Tibial nerve (tissue), 4 donors: ENCODE measurements at places on chromosomes 1 and 21. TPM values are rescaled to one million over a fixed set of nuclear protein-coding genes. Genes with fewer than 3 reads are reported as not detected.
A peak's percentile ranks its signal among the peaks of the same experiment; 100 is the strongest.

DNA sequence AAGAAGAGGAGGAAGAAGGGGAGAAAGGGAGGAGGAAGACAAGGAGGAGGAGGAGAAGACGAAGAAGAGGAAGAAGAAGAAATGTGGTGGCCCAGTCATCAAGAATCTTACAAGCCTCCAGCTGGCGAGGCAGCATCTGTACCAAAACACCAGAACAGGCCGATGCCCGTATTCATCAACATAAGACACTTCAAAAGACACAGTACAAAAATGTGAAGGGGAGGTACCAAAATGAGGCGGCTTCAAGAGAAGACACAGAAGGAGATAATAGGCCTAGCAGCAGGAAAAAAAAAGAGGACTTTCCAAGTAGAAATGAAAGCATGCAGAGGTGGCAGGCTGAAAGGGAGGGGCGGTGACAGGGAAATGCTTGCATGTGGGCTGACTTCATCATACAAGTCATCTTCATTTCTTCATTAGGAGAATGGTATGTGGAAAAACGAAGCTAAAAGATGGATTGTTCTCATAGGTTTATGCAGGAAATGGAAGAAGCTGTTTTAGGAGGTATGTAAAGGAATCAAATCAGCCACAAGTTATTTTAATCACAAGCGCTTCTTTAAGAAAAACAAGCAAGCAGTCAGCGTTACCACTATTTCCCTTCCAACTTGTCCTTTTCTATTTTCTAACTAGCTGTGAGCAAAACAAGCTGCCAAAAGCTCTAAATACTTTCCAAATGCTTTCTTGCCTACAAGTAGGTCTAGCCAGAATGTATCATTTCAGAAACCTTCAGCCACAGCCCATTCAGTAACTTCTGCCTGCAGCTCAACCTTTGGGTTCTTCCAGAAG lies 192.3 kb downstream of the SLC45A1 start:
- peak overlapping the region; percentile 77 for H3K27ac ChIP-seq
- peaks cover 14% of the 10 kb centered on the region for H3K4me1 ChIP-seq
- peak; percentile 37 for DNase-seq

DNA sequence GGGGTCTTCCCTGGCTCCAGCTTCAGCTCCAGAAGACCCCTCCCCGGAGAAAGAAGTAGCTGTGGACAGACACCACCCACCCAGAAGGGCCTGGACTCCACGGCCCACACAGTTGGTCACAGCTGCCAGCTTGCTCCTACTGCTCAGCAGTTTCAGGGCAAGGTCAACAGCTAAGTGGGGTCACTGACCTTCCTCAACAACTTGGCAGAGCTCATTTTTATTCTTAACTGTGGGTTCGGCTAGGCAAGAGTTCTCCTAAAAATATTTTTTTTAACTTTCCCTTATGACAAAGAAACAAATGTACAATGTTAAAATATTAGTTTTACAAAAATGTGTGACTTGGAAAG lies 41.9 kb downstream of the CTNNBIP1 start:
- H3K36me3 ChIP-seq: no peaks in the 10 kb centered on the region
- no peaks in the 10 kb centered on the region for H3K4me1 ChIP-seq
- no peak for DNase-seq
- no peak overlapping the region for H3K27ac ChIP-seq

DNA sequence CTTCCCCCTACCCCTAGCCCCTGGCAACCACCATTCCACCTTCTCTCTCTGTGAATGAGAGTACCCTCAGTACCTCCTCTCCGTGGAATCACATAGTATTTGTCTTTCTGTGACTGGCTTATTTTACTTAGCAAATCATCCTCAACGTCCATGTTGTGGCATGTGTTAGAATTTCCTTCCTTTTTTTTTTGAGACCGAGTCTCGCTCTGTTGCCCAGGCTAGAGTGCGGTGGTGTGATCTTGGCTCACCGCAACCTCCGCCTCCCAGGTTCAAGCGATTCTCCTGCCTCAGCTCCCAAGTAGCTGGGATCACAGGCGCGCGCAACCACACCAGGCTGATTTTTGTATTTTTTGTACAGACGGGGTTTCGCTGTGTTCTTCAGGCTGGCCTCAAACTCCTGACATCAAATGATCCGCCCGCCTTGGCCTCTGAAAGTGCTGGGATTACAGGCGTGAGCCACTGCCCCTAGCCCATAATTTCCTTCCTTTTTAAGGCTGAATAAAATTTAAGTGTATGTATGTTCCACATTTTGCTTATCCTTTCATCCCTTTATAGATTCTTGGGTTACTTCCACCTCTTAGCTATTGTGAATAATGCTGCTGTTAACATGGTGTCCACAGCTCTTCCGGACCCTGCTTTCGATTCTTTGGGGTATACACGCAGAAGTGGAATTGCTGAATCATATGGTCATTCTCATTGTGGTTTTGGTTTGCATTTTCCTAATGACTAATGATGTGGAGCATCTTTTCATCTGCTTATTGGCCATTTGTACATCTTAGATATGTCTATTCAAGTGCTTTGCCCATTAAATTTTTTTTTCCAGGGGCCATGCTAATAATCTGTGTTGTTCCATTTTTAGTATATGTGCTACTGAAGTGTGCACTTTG lies 32.3 kb downstream of the ERRFI1 start:
- H3K4me3 ChIP-seq: no peak overlapping the region
- no peaks in the 10 kb centered on the region for H3K27me3 ChIP-seq
- no peak for DNase-seq
- peaks cover 9% of the 10 kb centered on the region for H3K36me3 ChIP-seq
- H3K4me1 ChIP-seq: no peaks in the 10 kb centered on the region
- no peak overlapping the region for H3K27ac ChIP-seq

DNA sequence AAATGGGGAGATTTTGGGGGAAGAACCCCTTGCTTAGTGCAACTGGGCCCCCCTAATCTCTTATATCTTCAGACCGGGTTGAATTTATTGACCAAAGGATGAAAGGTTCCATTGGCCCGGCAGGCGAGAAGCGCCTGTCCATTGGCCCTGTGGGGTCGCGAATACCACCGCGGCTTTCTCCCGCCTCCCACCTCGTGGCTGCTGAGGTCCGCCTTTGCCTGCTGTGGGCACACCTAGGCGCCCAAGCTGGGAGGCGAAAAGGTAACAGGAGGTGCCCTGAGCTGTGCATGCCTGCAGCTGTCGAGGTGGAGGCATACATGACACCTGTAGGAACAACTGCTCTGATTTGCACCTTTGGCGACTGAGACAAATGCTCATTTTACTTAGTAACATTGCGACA lies 21.1 kb upstream of the FLG2 start:
- no peak for DNase-seq
- no peak overlapping the region for H3K4me3 ChIP-seq
- no peaks in the 10 kb centered on the region for H3K27me3 ChIP-seq
- no peak overlapping the region for H3K27ac ChIP-seq

DNA sequence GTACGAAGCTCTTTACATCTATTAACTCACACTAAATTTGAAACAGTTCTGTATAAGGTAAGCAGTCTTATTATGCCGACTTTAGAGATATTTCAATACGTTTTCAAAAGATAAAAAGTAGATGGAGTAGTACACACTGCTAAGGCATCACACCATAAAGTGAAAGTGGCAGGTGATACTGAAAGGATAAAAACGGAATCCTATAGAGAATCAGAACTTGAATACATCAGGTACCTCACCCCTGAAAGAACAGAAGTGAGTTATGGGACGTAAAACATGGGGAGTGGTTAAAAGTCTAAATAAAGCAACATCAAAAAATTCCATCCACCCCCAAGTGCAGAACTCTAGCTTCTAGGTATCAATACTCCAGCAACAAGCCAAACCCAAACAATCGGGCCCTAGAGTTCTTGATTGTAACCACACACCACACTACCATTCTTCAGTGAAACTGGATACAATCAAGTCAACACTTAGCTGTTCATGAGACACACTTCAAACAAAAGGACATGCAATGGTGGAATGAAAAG lies 142.6 kb downstream of the SMYD3 start:
- H3K4me3 ChIP-seq: no peak overlapping the region
- DNase-seq: no peak
- no peak overlapping the region for H3K27ac ChIP-seq
- no peaks in the 10 kb centered on the region for H3K36me3 ChIP-seq
- no peaks in the 10 kb centered on the region for H3K27me3 ChIP-seq

- DNase-seq: no peak
- no peaks in the 10 kb centered on the region for H3K4me1 ChIP-seq
- H3K36me3 ChIP-seq: no peaks in the 10 kb centered on the region
- H3K4me3 ChIP-seq: no peak overlapping the region
- H3K27me3 ChIP-seq: no peaks in the 10 kb centered on the region
These were observed 29.3 kb downstream of the SELL start for GRCh38 chr1:169682071-169682470.

The KCNJ9 gene
- 0.60 TPM for total RNA-seq

The FOXO6 gene
- 2.4 TPM for total RNA-seq

The CADM3 gene
- total RNA-seq: 99.2 TPM

The SHISA4 gene
- total RNA-seq: 65.3 TPM
